ENCODE measurements at places on chromosomes 3 and 15.

GRCh38 chr3:33105341-33105948, 8.4 kb upstream of the CRTAP start:
- no peak for DNase-seq

GRCh38 chr15:67253549-67254237, 768 bp downstream of the AAGAB start:
- DNase-seq, result peak; percentile 5

DNA sequence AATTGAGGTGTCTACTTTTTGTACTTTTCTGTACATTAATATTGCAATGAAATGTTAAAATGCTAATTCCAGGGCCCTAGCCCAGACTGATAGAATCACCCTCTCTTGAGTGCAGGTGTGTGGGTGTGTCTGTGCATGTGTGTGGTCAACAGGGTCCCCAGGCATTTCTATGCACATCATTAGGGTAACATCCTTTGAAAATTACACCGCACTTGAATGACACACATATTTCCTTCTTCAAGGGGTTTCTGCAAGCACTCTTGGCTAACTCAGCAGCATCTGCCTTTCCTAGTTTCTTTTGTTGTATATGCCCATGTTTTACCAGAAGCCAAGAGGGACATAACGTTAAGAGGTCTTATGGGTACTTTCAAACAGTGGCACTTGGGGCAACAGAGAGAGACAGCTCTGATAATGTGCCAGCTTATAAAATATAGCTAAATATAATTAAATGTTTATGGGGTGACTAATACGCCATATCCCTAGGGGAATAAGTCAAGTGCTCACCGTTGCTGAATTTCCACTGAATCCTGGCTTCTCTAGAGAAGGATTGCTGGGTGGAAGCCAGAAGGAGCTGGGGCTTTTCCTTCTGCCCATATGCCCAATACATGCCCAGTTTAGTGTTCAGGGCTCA, 54.5 kb upstream of the LRIG1 start:
- DNase-seq, result no peak

- DNase-seq, result no peak
These were observed 41.8 kb downstream of the IQCB1 start for GRCh38 chr3:121793078-121793477.

DNA sequence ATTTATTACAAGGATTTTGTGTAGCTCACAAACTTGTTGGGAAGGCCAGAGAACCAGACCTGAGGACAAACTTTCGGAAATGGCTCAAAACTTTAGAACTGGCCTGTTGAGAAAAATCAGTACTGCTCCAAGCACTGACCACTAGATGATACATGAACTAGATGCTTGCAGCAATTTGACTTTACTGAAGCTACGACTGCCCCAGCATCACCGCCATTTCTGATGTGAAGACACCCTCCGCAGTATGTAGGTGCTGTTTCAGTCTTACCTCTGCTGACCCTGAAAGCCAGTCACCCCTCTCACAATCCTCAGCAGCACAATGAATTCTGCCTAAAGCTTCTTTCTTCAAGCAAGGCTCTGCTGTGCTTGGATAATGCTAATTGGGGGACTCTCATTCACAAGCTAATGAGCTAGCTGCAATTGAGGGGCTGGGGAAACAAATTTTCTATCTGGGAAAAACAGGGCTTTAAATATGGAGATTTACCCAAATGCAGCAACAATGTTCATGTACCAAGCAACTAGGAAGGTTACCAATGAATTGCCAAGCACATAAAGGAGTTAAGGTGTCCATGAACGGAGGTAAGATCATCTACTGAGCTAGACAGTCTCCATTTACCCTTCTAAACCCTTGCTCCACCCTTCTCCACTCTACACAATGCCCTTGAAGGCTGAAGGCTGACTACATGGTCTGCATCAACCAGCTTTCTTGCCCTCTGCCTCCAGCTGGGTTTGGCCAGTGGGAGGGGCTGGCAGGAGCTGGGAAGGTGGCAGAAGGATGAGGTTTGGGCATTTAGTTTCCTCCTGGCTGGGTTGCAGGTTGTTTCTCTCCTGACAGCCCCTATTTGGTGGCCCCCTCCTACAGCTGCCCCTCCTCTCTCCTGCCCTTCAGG, 53.2 kb upstream of the FSTL1 start:
- DNase-seq, result no peak

- DNase-seq, result no peak
These were observed 8.8 kb downstream of the ADPRH start for GRCh38 chr3:119588112-119588511.

DNA sequence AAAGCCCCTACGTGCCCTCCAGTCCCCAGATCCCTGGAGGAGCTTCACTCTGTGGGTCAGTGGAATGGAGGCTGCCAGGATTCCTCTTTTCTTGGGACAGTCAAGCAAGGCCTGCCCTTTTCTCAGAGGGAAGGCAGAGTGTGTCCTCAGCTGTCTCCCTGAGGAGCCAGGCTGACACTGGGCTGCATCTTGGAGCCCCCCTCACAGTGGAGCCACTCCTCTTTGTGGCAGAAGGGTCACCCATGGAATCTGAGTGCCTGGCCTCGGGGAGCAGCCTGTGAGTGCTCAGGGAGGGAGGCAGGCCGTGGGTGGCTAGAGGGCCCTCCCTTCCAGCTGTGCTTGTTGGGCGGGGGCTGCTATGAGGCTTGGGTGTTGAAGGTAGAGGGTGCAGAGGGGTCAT, 41.2 kb downstream of the BOC start:
- no peak for DNase-seq

DNA sequence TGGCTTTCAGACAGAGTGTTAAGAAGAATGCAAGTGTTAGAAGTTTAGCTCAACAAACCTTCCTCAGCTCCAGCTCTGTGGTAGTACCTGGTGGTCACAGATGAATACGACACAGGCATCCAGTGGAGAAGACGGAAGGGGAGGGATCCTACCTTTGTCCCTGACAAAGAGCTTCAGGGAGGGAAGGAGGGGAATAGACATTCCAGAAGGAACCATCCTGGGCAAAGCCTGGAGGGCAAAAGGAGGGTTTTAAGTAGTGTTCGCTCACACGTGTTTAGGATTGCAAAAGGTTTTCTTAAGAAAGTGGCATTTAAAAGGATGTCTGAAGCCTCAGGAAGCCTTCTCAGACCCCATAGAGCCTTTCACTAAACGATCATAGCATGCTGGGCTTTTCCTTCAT, 2.8 kb downstream of the CHCHD4 start:
- no peak for DNase-seq

- no peak for DNase-seq
These were observed 26.1 kb downstream of the PLXNB1 start for GRCh38 chr3:48403533-48404439.

DNA sequence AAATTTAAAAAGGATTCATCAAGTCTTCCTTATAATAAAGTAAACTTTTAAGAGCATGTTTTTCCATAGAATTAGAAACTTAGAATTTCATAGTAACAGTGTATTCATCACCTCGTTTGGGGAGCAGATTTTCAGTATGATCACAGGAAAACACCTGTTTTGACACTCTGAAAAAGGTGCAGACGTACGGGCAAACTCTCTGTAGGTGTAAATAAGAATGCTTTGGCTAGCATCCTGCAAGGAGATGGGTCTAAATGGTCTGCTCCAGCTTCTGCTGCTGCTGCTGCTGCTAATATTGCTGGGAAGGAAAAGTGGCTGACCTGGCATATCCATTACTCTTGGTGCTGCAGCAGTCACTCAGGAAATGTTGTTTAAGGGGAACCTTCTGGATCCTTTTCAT, 66.0 kb downstream of the MBNL1 start:
- DNase-seq, result no peak

DNA sequence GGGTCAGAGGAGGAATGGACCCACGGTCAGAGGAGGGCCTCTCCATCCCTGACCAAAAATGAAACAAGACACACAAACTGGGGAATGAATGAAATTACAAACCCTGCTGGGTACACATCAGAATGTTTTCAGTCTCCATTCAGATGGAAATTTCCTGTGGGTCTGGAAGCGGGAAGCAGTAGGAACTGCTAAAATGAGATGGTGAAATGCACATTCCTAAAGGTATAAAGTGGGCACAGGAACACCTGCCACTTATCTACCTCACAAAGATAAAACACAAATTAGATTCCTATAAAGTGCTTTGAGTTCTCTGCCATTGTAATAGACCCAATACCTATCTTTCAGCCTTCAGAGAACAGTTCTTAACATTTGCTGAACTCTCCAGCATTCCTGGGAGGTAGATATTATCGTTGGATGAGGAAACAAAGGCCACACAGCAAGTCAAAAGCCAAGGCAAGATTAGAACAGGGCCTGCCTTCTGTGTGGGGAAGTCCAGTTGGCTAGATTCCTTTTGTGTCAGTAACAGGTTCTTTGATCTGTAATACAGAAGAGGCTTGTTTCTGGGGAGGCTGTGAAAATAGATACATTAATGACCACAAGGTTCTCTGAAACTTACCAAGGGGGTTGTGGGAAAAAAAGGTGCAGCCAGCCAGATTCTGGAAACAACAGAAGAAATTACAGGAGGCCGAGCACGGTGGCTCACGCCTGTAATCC, 98.4 kb downstream of the IGF2BP2 start:
- DNase-seq, result no peak

- DNase-seq, result no peak
These were observed 16.6 kb downstream of the EIF4E3 start for GRCh38 chr3:71708476-71709105.

- DNase-seq, result no peak
These were observed 15.4 kb downstream of the CHRD start for GRCh38 chr3:184395320-184395660.

DNA sequence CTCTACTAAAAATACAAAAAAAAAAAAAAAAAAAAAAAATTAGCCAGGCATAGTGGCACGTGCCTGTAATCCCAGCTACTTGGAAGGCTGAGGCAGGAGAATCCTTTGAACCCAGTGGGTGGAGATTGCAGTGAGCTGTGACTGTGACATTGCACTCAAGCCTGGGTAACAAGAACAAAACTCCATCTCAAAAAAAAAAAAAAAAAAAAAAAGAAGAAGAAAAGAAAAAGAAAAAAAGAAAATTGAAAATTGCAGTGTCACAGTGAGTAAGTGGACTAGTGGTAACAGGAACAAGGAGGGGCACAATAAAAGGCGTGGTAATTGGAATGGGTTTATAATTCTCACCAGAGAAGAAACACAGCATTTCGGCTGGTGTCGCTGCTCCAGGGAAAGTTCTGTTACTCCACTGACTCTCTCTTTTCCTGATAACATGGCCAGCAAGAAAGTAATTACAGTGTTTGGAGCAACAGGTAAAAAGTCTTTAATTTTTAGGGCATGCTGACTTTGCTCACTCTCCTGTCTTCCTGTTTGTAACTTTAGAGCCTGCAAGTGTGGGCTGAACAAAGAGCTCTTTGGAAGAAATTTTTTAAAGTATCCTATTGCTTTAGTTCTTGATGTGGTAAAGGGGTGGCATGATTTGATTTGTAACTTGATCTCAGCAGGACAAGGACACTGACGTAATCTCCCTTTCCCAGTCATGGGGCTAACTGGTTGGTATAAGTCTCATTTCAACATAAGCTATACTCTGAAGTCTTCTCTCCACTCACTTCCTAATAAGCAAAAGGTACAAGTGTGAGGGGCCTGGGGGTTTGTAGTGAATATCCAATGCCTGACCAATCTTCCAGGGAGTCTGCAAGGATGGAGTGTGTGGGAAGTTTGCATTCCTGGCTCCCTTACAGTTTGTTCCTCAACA, 22.1 kb upstream of the TRA2B start:
- DNase-seq, result no peak

DNA sequence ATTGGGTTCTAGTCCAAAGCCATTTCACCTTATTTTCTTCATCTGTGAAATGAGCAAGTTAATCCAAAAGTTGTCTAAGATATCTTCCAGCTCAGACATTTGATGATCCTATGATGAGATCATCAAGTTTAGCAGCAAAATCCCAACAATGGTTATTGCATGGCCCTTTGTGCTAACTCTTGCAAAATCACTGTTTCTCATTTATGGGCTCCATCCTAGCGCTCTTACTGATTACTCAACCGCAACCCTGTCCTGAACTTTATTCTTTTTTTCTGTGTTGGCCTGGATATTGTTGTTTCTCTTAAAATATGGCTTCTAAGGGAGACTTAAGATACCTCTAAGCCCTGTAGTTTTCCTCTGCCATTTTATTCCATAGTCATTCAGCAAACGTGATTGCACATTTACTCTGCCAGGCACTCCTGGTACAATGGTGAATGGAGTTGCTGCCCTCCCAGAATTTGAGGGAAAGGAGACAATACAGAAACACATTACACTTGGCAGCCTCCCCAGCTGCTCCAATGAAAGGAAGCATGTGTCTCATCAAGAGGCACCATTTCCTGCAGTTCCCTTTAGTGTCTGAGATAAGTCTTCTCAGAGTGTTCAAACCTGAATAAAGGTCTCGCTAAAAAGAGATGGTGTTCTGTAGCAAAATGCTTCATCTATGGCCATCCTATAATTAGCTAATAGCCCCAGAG, 4.4 kb downstream of the GXYLT2 start:
- DNase-seq, result no peak

DNA sequence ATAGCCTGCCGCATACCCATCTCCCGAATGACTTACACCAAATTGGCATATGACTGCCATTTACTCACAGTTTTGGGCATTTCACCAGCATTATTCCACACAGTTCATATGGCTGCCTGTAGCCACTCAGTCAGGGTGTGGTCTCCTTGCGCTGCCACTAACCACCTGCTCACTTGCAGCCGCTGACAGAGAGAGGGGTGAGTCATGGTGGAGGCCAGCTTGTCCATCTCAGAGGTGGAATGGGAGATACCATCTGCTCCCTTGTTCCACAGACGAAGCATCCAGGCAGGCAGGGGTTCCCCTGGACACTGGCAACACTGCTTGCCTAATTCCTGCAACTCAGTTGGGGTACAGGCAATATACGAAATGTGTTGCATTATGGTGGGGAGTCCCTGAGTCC, 15.6 kb downstream of the CCRL2 start:
- DNase-seq, result no peak

DNA sequence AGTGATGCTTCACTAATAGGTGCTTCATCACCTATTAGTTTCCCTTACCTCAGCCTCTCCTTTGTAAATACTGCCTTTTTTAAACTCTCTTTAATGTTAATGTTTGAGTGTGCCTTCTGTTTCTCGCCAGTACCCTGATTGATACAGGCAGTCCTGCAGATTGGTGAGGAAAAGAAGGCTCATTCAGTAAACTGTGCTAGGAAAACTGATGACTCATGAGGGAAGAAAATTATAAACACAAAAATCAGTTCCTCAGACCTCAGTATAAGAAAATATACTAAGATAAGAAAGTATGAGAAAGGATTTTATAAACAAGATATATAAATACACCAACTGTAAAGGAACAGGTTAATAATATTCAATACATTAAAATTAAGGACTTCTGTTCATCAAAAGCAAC, 54.8 kb upstream of the OXTR start:
- DNase-seq, result no peak

DNA sequence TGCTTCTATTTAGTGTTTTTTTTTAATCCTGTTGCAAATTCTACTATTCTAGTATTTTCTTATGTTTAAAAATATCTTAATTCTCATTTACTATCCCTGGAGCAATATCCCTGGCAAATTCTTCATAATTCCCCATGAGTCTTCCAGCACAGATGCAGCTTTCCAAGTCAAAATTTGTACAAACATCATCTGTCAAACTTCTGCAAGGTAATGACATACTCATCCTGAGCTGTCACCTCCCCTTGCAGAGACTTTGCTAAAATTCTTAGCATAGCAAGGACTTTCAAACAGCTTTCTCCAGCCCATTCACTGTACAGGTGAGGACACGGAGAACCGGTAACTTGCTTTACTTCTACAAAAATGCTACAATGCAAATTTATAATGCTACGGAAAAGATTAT, 28.6 kb upstream of the VGLL4 start:
- DNase-seq, result no peak

All from central memory CD4-positive, alpha-beta T cell (primary cell).